ENCODE measurements at places on chromosomes 2 and 18.

DNA sequence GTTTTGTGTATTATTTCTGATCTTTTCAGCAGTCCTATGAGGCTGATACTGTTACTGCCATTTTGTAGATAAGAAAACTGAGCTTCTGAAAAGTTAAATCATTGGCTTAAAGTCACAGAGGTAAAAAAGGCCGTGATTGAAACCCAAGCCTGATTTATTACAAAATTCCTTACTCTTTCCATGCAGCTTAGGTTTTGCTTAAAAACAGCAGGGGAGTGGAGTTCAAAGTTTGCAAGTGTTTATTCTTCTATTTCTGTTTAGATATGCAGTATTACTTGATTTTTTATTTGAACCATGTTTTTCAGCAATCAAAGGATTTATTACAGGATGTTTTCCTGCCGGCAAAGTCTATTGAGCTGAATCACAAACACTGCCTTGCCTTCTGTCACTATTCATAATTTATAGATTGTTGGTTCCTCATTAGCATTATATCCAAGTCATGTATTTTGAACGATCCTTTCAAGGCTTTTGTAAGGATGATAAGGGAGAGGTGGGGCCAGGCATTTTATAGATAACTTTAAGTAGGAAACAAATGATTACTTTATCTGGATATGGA, 31.9 kb upstream of the MSTN start:
- no peak for DNase-seq

DNA sequence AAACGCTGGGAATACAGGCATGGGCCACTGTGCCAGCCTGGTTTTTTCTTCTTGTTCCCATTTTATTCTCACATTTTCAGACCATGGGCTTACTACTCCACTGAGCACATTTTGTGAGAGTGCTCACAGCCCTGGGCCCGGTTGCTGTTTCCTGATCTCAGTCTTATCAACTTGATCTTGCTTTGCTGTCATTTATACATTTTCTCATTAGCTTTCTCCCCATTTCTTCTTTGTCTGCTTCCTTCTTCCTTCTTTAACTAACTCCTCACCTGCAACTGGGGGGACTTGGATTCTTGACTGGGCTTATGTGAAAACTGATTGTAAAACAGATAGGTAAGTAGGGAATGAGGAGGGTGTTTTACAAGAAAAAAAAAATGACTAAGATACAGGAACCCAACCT, 117.3 kb downstream of the PLB1 start:
- no peak for DNase-seq

DNA sequence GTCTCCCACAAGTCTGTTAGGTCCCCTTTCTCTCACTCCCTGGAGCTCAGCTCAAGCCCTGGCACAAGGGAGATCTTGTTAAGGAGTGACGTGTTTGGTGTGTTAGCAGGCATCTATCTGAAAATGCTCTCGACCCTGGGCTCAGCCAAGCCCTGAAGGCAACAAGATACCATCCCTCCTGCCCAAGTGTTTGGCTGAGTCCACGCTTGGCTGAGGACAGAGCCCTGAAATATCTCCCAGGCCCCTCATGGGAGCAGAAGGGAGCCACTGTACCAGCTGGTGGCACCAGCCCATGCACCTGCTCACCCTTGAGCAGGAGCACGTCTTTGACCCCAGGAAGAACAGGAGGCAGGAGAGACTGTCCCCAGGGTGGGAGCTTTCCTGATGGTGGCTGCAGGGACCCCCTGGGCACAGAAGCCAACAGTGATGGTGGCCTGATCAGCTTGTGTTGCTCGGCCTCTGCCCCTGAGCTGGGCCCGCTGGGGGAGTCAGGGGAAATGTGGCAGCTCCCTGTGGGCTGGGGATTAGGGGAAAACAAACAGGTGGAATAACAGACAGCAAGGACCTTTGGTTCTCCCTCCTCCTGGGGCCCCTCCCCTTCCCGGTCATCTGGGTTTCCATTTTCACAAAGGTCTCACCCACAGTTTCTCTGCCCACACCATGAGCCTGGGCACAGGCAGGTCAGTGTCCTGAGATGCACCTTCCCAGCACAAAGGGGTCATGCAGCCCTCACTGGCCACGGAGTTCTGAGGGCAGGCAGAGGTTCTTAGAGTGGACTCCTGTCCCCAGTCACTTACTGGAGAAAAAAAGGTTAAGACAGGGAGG, 91.6 kb downstream of the RHOB start:
- no peak for DNase-seq

- no peak for DNase-seq
Observed at GRCh38 chr18:1511619-1512311, 607.1 kb downstream of the ADCYAP1 start.

DNA sequence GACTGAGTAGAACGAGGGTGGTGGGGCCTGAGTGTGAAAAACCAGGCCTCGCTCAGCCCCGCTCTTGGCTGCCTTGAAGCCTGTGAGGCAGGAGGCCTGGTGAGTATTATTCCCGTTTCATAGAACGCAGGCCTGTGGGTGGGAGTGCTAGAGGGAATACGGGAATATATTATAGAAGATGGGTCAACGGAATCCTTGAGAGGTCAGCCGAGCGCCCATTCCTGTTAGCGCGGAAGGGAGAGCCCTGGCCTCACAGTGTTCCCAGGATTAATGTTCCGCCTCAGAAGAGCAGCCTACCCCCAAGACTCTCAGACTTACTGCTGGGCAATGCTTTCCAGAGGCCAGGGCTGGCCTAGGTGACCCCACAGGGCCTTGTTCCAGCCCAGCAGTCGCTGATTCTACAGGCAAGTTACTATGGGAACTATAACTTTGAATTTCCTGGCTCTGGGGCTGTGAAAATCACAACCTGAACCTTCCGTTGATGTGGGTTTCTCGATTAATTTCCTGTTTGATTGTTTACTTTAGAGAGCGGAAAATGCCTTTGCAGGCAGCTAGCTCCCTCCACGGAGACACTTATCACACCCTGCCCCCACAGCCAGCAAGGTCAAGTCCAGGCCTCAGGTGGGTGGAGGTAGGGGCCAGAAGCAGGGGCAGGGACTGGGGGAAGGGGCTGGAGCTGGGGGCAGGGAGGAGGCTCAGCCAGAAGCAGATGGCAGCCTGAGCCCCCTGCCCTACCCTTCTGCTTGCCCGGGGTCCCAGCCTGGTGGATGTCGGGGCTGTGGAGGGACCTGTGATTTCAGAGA, 108.3 kb downstream of the SMAD7 start:
- no peak for DNase-seq

DNA sequence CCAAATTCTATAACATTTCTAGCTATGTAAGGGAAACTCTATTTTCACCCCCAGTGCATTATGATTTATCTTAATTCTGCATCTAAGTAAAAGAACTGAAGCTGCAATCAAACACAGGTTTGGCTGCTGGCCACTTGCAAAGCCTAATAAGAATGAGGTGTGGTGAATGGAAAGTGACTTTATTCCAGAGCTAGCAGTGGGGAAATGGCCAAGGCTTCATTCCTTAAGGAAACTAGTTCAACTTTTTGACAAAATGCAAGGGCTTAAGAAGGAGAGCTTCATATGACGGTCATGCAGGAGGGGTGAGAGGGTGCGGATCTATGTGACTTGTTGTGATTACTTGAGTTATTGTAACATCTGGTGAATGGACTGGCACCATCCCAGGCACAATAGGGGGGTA, 1802.0 kb downstream of the SUCLG1 start:
- no peak for DNase-seq

GRCh38 chr2:95314598-95314963, 17.4 kb downstream of the KCNIP3 start:
- peak; percentile 22 for DNase-seq

DNA sequence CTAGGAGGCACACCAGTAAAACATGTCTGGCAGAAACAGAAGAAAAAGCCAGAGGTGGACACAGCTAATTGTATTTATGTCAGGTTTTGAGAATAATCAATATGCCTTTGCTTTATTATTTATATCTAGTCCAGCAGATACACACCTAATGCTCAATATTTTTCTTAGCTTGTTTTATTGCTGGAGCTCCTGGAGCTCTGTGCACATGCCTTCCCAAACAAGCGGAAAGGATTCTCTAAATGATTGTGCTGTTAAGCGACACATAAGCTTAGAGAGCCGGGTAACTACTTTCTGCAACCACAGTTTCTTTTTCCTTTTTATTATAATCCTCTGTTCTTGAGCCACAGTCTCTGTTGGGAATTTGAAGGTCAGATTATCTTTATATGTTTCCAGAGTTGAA, 177.3 kb upstream of the ST6GAL2 start:
- DNase-seq: no peak

- DNase-seq: no peak
Observed at GRCh38 chr18:35525795-35526494, 28.2 kb upstream of the INO80C start.

DNA sequence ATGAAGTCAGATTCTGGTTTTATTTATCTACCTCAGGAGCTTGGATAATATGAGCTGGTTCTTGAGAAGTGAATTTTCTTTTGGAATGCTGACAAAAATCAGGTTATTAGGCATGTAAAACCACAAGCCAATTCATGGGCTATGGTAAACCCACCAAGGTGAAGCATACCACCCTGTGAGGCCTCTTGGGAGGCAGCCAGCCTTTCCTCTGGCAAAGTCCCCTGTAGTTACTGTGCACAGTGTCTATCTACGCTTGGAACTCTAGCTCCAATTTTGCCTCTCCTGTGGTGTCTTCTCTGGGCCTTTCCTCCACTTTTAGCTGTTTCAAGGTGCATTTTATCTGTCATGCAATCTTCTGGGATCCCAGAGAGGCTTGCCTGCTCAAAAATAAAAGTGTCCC, 242.7 kb upstream of the ZSWIM2 start:
- no peak for DNase-seq

DNA sequence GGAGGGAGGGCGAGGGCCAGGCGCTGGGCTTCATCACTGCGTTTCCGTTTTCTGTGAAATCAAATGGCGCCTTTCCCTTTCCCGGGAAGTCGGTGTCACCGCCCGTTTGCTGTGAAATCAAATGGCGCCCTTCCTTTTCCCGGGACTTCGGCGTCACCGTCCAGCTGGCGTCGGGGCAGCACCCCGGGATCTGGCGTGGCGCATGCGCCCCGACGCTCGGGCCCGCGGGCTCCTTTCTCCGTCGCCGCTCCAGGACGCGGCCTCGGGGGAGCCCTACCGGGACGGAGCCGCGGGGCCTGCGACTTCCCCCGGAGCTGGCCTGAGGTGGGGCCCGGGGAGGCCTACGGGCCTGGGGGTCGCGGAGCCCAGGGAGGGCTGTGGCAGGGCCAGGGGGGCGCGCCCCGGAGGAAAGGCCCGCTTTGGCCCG, at the start of gene FAM228A:
TSS of gene FAM228A (plus strand) at position 203 of the 427 bp plus-strand sequence. CDS start 428 bp downstream, outside the sequence.
- no peak for DNase-seq

DNA sequence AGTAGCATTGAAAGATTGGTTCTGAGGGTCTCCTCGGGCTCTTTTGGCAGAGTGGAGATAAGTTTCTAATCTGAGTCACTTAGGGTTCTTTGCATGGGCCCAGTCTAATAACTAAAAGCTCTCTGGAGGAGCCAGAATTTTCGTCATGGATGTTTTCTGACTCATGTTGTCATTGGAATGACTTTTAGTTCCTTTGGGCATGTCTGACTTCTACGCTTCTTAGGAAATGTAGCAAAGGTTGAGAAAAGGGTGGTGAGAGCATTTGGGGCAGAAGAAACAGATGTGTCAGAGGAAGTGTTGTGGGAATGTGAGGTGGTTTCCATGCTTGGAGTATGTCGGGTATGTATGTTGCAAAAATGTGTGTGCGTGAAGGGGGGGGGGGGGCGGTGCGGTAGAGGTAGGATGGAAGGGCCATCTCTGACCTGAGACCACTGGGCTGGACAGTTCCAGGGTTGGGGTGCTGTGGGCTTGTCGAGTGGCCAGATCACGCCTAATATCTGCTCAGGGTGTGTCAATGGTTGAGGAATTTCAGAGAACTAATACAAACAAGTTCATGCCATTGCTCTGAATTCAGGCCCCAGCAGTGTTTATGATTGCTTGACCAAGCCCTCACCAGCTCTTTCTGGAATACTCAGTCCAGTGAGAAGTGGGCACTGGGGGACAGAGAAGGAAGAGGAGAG, 26.9 kb downstream of the KLHL29 start:
- DNase-seq: no peak

DNA sequence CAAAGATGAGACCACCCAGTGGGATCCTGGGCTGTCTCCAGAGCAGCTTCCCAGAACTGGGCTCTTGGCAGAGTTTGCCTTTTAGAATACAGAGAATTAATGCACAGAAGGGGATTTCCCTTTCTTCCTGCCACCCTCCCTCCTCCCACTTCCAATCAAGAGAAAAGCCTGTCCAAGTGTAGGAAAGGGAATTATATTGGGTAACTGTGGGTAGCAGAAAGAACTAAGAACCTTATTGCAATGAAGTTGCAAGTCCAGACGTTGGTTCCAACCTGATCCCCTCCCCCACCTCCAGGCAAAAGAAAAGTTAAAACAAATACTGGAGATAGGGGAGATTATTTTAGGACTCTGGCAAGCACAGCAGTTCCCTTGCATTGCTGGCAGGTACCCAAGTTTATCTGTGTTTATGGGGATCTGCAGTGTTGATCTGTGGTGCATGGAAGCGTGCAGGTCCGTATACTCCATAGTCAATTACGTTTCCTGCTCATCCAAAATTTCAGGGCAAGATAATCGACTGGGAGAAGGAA, 114.3 kb downstream of the PRKCE start:
- DNase-seq: no peak

GRCh38 chr2:128622371-128622770, 303.7 kb upstream of the HS6ST1 start:
- no peak for DNase-seq

DNA sequence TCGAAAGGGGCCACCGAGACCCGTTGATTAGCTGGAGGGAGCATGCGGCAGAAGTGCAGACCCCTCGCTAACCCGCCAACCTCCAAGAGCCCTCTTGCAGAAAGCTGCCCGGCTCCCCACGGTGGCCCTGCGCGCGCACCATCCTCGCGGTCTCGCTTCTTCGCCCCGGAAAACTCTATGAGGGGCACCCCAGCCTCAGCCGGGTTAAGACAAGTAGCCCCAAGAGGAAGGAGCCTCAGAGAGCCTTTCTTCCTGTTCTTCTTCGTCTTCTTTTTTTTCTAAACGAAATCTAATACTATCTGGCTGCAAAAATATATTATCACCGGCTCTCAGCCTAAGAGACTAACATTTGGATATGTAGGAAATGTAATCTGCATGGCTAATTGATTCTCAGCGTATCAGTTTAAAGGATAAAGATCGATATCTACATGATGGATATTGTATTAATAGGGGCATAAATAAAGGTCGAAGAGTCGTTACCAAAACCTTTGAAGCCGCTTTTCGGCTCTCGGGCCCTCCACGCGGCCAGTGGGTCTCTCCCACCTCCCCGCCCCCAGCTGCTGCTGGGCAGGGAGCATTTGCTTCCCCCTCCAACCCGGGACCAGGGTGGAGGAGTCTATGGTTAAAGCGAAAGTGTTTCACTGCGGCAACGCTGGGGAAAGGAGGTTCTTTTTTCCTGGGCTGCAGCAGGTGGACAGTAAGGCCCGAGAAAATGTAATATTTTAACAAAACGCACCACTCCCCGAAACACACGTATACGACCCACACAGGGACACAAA, 6.1 kb upstream of the PAX3 start:
- DNase-seq: no peak

- DNase-seq: peak; percentile 78
Observed at GRCh38 chr18:62716619-62717168, 1.4 kb downstream of the PHLPP1 start.
